ENCODE measurements at places on chromosomes 1 and 21.

GRCh38 chr1:15882665-15883064 is 35.2 kb downstream of the SPEN start:
- no peak for DNase-seq

DNA sequence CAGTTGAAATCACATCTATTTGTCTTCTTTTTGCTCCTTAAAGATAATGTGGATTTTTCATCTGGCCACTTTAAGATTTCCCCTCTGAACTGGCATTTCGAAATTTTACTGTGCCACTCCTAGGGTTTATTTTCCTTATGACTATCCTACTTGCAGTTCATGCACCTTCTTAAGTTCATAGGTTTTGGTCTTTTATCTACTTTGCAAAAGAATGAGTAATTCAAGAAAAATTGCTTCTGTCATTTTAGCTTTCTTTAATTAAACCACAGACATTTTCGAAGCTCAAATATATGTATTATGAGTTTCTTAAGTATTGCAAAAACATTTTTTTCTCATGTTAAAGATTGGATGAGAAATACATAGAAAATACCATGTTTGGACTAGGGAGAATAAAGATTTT is 1244.8 kb upstream of the TMPRSS15 start:
- DNase-seq = no peak

GRCh38 chr1:179231923-179232322 is 2.4 kb upstream of the ABL2 start:
- DNase-seq = no peak

DNA sequence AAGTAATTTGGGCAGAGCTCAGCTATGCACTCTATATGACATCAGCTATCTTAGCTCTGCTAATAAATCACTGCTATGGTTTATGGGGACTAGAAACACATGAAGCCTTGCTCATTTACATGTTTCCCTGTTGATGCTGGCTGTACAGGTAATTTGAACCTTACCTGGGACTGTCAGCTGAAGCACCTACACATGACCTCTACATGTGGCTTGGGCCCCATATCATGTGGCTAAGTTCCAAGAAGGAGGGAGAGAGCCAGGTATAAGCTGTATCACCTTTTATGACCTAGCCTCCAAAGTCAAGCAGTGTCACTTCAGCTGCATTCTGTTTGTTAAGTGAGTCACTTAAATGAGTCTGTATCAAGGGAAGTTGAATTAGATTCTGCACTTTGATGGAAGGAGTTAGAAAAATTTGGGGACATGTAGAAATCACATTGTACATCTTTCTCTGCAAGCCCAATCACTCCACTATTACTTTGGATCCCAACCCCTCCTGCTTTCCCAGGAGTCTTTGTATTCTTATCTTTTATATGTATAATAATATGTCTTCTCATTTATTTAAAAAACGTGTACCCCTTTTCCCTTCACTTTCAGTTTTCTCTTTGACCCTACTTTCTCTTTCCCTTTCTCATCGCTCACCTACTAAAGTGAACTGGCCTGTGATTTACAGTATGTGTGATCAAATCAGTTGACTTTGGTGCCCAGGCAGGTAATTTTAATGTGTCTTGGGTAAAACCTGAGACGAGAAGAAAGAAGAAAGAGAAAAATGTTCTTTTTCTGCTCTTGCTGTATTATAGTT is 53.4 kb upstream of the PRKACB start:
- no peak for DNase-seq

GRCh38 chr1:228853637-228854036 is 118.4 kb downstream of the RHOU start:
- DNase-seq = no peak

GRCh38 chr1:98406352-98407088 is 255.0 kb upstream of the SNX7 start:
- DNase-seq = no peak

DNA sequence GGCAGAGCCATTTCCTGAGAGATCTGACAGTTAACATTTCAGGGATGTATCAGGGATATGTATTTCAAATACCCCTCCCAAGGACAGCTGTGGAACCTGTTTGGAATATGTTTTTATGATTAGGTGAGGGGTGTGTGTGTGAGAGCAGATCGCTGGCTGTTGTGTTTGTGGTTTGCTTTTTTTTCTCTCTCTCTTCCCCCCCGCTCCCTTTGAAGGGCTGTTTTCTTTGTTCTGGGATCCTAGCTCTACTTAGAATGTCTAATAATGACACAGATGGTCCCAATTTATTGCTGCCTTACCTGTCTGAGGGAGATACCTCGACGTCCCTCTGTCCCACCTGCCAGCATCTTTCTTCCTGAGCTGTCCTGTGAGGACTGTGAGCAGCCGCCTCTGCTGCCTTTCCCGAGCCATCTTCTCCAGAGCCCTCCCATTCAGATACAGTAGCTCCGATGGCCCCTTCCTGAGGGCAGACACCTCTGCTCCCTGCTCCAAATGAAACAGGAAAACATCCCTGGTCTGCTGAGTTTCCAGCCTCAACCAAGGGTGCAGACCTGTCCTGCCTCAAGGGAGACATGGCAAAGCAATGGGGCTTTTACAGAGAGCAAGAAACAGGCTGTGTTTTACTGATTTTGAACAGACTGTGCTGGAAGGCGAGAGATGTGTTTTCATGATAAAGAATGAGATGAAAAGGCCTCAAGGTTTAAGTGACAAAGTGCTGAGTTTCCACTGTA is 138.0 kb upstream of the TNR start:
- no peak for DNase-seq
